ENCODE measurements at places on chromosomes 1 and 21. TPM values are rescaled to one million over a fixed set of nuclear protein-coding genes. Genes with fewer than 3 reads are reported as not detected.

The WNT9A gene
- 4.9 TPM for total RNA-seq

The PLEKHN1 gene
- 0.21 TPM for total RNA-seq

The IL19 gene
- not detected for total RNA-seq

The CD160 gene
- not detected for total RNA-seq

The FCRLB gene
- 0.27 TPM for total RNA-seq

The LCE7A gene
- total RNA-seq = not detected

The TMEM82 gene
- not detected for total RNA-seq

GRCh38 chr1:118649369-118650106, 338.6 kb downstream of the TBX15 start:
- no peak for DNase-seq

GRCh38 chr1:86192417-86192816, 35.8 kb upstream of the COL24A1 start:
- no peak for DNase-seq

- no peak for DNase-seq
These were observed at the start of gene RUNX3 for GRCh38 chr1:24930260-24931145. RUNX3 (minus strand) TSS chr1:24930276; CDS start chr1:24929868, 408 bp downstream.

- DNase-seq = no peak
These were observed 123.9 kb downstream of the PTBP2 start for GRCh38 chr1:96845464-96845863.

DNA sequence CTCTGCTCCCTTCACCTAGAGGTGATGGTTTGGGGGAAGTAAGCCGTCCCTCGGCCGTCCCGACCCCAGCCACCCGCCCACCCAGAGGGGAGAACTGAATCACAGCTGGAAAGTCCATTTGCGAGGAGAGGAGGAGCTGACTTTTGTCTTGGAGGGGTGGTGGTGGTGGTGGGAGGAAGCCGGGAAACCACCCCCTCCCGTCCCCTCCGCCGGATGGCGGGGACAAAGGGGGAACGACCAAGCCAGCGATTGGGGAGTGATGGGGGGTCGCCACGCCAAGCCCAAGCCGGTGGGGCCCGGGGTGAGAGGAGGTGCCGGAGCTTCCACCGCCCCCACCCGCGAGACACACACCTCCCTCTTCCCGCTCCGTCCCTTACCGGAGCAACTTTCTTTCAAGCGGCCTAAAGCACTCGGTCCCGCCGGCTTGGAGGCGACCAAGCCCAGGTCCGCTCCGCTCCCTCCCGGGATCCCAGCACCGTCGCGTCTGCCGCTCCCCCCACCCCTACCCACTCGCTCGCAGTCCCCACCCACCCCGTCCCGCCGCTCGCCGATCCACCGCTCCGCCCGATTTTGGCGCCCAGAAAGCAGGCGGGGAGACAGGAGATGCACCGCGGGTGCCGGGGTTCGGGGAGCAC, 540 bp downstream of the ARHGEF2 start:
- DNase-seq = no peak

DNA sequence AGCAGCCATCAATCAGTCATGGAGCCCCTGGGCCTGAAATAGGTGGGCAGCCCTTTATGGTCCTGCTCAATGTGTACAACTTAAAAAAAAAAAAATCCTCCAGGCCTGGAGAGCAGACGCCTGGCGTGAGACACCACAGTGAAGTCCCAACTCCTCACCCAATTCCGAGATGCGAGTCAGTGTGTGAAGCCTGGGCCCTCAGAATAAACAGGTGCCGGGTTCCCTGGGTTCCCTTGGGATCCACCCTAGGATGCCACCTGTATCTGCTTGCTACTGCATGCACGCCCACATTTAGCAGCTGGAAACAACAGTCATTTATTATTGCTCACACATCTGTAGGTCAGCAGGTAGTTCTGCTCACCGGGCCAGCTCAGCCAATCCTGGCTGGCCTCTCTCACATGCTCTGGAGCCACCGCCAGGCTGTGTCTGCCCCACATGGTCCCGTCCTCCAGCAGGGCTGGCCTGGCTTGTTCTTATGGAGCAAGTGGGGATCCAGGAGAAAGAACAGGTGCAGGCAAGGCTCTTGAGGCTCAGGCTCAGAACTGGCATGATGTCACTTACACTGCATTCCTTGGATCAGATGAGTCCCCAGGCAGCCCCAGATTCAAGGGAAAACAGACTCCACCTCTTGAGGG, 172.7 kb downstream of the NPHP4 start:
- no peak for DNase-seq

- peak; percentile 25 for DNase-seq
These were observed 21.1 kb downstream of the OLFML3 start for GRCh38 chr1:114000406-114000805.

DNA sequence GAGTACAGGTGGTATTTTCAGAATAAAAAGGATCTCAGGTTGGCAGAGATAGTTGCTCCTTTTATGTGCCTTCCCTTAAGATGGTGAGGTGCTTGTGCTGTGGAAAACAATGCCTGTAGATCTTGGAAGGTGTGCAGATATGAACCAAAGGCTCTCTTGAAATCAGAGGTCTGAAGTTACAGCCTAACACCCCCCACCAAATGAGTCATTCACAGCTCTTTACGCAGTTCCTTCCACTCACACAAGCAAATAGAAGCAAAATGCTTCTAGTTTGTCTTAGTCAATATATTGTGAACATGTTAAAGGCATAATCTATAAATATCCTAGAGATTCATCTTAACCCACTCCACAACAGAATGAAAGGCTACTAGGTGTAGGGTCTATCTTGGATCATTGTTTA, 128.9 kb upstream of the NR5A2 start:
- DNase-seq = no peak

DNA sequence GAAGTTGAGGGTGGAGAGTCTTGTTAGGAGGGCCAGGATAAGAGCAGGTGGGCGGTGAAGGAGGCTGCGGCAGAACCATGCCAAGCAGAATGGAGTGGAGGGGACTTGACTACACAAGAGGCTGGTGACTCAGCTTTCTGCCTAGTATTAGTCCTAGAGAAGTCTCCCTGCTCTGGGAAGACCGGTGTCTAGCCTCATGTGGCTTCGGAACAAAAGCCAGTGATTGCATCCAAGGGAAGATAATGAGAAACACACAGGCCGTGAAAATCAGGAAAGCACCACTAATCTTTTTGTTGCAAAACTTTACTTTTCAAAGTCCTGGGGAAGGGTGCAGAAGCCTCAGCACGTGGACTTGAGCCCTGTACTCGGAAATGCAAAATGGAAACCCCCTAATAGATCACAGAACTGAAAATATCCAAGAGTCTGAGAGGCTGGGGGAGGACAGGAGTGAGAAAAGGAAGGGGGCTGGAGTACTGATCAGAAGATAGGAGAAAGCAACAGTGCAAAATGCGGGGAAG, 31.4 kb downstream of the DDR2 start:
- DNase-seq = no peak

DNA sequence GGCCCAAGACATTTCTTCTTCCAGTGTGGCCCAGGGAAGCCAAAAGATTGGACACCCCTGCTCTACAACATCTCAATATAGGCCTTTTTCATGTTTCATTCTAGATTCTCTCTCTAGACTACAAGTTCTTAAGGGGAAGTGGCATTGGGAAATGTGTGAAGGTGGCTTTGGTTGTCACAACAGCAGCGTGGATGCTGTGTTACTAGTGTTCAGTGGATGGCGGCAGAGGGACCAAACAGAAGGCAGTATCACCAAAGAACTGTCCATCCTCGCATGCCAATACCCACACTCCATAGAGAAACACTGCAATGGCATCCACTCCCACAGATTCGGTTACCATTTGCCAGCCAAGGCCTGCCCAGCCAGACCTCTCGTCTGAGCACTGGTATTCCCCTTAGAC, 24.3 kb upstream of the IFNAR2 start:
- DNase-seq = no peak

GRCh38 chr1:176696109-176696508, 233.1 kb downstream of the PAPPA2 start:
- DNase-seq = no peak

DNA sequence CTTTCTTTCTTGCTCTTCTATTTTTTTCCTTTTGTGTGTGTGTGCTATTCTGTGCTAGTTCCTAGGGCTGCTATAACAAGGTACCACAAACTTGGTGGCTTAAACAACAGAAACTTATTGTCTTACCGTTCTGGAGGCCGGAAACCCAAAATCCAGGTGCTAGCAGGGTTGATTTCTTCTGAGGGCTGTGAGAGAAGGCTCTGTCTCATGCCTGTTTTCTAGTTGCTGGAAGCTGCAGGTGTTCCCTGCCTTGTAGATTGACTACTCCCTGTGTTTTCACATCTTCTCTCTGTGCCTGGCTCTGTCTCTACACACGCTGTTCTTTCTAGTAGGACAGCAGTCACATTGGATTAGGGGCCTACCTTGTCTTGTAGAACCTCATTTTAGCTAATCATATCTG, 150.9 kb upstream of the DSCAM start:
- DNase-seq = no peak

DNA sequence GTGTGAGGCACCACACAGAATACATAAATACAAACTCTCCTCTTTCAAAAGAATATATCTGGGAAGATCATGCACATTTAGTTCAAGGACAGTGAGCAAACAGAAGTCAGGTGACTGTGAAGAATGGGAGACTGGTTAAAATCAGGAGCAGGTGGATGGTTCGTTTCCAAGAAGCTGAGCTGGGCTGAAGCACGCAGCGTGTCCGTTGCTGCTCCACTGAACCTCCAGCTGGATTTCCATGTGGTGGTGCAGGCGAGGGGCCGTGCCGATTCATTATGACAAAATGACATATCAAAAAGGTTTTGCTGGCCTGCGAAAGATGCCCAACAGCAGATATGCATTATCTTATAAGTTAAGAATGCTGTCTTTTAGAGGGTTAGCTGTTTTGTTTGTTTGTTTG, 66.0 kb downstream of the OLIG1 start:
- DNase-seq = no peak

DNA sequence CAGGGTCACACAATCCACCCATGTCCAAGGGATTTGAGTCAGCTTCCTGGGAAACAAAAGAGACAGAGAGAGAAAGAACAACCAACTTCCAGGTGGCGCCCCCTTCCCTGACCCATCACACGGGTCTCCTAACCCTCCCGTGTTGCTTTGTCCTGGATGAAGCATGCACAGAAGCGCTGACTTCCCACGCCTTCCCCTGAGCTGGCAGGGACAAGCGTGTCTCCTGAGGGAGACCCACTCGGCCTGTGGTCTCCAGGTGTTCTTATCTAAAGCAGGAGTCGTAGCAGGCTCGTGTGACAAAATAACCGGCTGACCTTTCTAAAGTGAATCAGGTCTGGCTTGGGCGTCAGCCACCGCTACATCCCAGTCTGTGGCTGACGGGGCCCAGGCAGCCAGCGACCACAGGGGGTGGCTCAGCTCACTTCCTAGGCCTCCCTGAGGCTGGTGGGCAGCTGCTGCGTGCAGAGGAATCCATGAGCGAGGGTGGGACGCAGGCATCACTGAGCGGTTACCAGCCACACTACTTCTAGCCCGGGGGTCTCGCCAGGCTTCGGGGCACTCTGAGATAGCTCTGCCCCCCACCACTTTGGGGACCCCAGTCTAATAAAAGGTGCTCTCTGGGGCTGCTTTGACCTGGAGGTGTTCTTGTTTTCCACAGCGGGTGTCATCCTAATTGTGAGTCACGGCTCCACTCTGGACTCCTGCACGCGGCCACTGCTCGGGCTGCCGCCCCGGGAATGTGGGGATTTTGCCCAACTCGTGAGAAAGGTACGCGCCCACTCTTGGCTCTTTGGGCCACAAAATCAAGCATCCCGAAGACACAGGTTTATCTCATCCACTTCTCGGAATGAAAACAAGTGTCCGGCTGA, 40.4 kb downstream of the UBASH3A start:
- no peak for DNase-seq

DNA sequence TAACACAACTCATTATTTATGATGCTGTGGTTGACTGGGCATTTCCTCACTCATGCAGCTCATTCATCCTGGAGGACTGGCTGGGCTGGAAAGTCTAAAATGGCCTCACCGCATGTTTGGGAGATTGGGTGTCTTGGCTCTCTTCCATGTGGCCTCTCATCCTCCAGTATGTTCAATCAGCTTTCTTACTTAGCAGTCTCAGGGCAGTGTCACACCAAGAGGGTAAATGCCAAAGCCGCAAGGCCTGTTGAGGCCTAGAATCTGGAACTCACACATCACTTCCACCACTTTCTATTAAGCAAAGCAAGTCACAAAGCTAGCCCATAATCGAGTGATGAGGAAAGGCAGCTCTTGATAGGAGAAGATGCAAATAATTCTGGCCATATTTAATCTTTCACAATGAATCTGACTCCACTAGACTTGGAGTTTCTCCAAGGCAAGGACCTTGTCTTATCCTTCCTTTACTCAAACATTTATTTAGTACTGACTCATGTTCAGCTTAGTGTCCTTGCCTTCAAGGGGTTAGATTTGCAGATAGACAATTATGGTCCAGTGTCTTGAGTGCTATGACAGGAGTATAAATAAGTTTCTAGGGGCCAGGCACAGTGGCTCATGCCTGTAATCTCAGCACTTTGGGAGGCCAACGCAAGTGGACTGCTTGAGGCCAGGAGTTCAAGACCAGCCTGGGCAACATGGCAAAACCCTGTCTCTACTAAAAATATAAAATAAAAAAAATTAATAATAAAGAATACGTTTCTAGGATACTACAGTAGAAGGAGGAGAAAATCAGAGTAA, 45.1 kb downstream of the TMEM53 start:
- DNase-seq = no peak

DNA sequence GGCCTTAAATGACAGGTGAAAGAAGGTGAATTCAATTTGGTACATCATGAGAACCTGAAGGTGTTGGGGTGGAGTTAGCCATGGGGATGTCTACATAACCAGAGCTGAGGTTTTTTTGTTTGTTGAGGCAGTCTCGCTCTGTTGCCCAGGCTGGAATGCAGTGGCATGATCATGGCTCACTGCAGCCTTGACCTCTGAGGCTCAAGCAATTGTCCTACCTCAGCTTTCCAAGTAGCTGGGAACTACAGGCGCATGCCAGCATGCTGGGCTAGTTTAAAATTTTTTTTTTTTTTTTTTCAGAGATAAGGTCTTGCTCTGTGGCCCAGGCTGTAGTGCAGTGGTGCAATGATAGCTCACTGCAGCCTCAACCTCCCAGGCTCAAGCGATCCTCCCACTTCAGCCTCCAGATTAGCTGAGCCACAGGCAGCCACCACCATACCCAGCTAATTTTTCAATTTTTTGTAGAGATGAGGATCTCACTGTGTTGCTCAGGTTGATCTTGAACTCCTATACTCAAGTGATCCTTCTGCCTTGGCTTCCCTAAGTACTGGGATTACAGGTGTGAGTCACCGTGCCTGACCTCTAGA, 1.9 kb upstream of the MPZ start:
- no peak for DNase-seq

DNA sequence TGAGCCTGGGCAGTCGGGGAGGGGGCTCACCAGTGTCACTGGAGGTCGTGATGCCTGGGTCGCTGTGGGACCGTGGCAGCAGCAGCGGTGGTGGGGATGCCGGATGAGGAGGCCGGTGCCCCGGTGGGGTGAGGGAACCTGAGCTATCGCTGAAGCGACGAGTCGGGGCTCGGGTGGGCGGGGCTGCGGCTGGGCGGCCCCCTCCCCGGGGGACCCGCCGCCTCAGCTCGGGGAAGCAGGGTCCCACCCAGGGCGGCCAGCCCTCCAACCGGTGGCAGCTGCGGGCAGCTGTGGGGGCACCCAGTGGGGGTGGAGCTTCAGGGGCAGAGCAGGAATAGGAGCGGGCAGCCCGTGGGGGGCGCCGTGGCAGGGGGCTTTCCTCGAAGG, 5.0 kb downstream of the ENTREP3 start:
- DNase-seq = no peak

Data from osteocyte (in vitro differentiated cells).